Fibroblast of gingiva (primary cell): ENCODE measurements at places on chromosomes 5 and 9.

DNA sequence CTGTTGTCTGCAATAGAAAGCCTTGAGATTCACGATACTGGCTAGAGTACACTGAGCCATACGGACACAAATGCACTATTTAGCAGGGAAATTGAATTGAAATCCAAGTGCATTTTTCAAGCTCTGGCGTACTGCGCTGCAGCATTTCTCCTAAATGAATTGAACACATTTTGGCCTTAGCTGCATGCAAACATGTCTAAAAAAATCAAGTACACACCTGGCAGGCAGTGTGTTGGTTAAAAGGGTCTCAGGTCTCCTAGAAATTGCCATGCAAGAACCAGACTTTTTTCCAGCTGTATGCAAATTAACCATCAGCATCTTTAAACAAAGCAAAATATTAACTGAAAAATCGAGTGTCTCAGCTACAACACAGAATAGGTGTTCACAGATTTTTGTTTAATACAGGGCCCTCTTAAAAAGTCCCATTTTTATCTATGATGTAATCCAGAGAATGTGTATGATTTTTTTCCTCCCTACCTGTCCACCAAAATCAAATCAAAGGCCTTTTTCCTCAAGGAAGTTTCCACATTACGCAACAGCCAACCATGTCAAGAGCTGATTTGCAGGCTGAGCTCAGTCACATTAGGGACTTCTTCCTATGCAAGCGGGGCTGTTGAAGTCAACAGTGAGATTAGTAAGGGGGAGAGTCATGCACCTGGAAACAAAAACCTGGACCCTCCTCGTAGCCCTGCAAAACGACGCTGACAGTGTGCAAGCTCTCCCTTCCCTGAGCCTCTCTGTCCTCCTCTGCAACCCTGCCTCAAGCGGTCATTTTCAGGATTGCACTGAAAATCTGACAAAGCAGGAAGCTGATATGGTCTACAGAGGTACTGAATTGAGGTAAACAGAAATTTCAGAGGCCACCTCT is 14.1 kb upstream of the SFXN1 start:
- DNase-seq, result peak; percentile 18

DNA sequence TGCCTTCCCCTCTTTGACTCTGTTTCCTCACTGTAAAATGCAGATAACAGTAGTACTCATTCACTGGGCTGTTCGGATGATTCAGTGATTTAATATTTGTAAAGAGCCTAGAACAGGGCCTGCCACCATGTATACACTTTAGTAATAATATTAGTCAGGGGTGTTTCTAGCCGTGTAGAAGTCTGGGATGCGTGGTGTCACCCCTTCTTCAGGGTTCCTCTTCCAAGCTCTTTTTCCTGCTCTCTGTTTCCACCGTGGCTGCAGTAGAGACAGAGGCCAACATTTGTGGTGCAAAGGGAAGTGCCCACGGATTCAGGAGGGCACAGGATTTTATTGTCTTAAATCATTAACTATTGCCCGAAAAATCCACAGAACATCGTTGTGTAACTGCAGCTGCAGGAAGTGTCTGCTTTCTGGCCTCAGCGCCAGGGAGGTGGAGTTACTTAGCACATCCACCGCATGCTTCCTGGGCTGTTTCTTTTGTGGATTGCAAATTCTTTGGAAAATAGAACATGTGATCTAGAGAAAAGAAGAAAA is 61.7 kb downstream of the TRIO start:
- DNase-seq, result peak; percentile 88

- DNase-seq, result no peak
These were observed 1.6 kb downstream of the FABP6 start for GRCh38 chr5:160230686-160231527.

- peak; percentile 73 for DNase-seq
These were observed 58.1 kb downstream of the RFX3 start for GRCh38 chr9:3467593-3468219.

DNA sequence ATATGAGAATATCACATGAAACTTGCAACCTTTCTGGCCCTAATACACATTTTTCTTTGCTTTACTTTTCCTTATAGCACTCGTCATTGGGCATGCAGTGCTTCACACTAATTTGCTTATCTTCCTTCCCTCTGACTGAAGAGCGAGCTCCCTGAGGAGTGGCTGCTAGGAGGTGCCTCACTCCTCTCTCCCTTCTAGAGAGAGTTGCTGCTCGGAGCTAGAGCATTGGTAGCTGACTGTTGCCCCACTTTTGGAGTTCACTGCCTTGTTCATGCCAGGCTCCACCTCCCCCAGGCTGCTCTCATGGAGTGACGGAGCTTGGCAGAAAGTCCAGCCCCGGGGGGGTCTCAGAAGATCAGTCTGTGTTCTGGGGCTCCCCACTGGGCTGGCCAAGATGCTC is 413.2 kb downstream of the MED10 start:
- DNase-seq, result no peak

DNA sequence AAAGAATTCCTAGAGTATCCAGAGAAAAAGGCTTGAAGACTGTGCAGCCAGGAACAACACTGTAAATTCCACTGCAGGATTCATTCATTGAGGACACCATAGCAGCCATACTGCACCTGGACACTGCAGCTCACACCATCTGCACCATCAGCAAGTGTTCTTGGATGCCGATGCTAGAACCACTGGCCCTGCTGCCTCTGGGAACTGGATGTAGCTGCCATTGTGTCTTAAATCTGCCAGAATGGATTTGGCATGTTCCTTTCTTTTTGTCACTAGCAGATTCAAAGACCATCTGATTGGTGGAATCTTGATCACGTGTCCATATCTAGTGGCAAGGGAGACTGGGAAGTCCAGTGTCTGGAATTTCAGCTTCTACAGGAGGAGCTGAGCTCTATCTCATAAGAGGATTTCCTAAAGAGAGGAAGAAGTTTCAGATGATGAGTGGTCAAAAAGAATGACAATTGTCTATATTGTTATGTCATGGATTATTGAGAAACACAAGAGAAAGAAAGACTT is 278.3 kb upstream of the ANKRD55 start:
- DNase-seq, result no peak

GRCh38 chr9:109779711-109780452 is at the start of gene PALM2AKAP2:
Gene PALM2AKAP2, plus strand, starts transcription at chr9:109780198. Its CDS starts 291 bp downstream, at chr9:109780489.
- peak; percentile 69 for DNase-seq

DNA sequence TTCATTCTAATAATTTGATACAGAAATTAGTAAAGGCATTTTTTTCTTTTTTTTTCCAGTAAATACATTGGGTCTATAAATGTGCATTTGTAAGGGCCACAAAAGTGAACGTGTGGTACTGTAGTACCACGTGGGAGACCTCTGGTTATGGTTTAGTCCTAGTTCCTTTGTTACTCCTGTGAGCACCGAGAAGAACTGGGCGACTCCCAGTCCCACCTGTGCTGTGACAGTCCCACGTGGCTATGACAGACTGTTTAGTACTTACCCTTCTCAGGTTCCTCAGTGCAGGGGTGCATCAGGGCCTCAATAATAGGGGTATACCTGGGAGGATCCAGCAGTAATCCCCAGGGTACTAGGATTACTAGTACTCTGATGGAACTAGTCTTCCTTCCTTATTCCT is 49.3 kb downstream of the LRRC70 start:
- no peak for DNase-seq
